ENCODE measurements at places on chromosomes 4 and X.

DNA sequence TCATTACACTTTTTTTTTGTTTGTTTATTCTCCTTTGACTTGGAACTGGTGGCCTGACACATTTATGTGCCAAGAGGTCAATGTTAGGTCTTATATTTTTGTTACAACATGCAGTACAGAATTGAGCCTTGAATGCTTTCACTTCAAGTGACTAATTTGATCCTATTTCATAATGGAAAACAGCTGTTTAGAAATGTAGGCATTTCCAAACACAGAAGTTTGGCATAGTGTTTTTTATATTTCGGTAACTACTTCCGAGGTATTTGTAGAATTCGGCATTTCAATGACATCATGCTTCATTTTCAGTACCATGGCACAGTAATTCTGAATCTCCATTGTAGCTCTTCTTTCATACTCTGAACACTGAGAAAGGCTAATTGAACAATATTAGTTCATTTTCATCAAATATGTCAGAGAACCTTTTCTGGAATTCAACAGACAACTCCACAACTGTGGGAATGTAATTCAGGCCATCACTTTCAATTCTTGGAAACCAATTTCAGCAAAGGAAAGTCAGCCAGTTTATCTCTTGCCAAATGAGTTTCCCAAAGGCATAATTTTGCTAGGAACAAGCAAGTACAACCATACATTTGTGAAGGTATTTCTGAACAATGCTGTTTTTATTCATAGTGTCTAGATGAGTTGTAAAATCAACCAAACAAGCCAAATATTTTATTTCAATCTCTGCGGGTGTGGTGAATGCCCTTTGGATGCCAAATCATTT is 11.4 kb downstream of the FAM120C start:
- no peak for DNase-seq

- no peak for DNase-seq
Measured at GRCh38 chr4:81883530-81884450, 412.1 kb upstream of the RASGEF1B start.

- DNase-seq, result no peak
Measured at GRCh38 chrX:40628506-40628905, 5.3 kb downstream of the MPC1L start.

GRCh38 chrX:154775419-154776349 is 13.0 kb downstream of the DKC1 start:
- no peak for DNase-seq

GRCh38 chrX:31629195-31629594 is 557.4 kb upstream of the FTHL17 start:
- no peak for DNase-seq

DNA sequence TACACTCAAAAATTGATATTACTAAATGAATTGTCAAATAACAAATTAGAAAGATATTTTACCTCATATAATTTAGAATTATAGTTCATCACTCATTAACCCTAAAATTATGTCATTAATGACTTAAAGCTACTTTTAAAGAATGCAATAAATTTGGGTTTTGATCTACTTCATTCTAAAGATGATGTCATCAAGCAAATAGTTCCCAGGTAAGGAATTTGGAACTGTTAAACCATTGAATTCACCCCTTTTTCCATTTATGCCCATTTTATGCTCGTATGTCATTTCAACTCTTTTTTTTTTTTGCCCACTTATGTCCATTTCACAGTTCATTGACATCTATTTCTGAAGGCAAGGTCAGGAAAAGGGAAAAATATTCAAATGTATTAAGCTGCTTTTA is 135.5 kb downstream of the TLL1 start:
- no peak for DNase-seq

DNA sequence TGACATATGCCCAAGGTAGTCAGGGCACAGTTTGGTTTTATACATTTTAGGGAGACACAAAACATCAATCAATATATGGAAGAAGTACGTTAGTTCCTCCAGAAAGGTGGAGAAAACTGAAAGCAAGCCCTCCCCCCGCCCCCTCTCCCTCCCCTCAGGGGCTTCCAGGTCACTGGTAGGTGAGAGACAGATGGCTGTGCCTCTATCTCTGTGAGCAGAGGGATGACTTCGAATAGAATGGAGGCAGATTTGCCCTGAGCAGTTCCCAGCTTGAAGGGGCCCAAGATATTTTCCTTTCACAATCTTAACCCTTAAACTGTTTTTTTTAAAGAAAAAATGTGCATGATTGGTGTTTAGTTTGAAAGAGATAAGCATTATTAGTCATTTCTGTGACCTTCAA is 114.0 kb downstream of the PCDH10 start:
- DNase-seq, result no peak

All from central memory CD8-positive, alpha-beta T cell (primary cell).